GM23248 (cell line): ENCODE measurements at places on chromosomes 1 and 21. TPM values are rescaled to one million over a fixed set of nuclear protein-coding genes. Genes with fewer than 3 reads are reported as not detected.
A peak's percentile ranks its signal among the peaks of the same experiment; 100 is the strongest.

Gene BCL2L15
- 0.13 and 0.32 TPM in 2 replicates for total RNA-seq

- no peak for DNase-seq
Measured at GRCh38 chr21:27108701-27109100, 141.8 kb upstream of the ADAMTS5 start.

DNA sequence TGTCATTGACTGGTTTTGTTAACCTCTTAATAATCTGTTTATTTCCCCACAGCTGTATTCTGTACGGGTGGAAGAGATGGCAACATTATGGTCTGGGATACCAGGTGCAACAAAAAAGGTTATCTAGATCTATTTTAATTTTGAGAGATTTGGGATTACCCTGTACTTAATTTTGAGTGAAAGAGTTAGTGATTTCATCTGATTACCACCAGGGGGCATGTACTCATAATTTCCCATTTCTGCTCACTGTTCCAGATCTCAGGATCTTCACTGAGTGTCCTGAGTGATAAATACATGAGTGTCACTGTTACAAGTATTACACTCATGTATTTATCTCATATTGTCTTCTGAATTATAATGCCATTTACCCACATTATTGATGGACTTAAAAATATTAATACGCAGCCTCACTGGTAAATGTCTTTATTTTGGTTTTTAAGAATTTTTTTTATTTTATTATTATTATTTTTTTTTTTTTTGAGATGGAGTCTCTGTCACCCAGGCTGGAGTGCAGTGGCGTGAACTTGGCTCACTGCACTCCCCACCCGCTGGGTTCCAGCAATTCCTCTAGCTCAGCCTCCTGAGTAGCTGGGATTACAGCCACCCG lies 27.4 kb downstream of the DTL start:
- DNase-seq: peak; percentile 78

Gene LCE1D
- total RNA-seq: not detected in 2 replicates

Gene KCNA2
- total RNA-seq: not detected in 2 replicates

DNA sequence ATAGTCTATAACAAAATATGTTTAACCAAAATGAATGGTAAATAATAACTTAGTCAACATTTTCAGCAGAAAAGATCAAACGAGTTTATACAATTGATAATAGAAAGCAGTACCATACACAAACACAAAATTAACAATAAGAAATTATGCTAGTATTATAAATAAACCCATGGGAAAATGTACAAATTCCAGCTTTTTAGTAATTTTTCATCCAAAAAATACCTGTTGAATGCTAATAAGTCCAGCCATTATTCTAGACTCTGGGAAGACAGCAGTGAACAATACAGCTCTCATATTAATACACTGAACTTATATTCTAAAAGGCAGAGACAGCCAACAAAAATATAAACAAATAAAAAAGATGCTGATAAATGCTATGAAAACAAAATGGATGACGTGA lies 66.3 kb downstream of the AKT3 start:
- no peak for DNase-seq

Gene TEX35
- total RNA-seq: not detected in 2 replicates

Gene DCAF8
- total RNA-seq: 58.9 and 79.7 TPM in 2 replicates

Gene PRDX1
- 462 and 474 TPM in 2 replicates for total RNA-seq

Gene AGMAT
- total RNA-seq: 2.2 and 3.9 TPM in 2 replicates

DNA sequence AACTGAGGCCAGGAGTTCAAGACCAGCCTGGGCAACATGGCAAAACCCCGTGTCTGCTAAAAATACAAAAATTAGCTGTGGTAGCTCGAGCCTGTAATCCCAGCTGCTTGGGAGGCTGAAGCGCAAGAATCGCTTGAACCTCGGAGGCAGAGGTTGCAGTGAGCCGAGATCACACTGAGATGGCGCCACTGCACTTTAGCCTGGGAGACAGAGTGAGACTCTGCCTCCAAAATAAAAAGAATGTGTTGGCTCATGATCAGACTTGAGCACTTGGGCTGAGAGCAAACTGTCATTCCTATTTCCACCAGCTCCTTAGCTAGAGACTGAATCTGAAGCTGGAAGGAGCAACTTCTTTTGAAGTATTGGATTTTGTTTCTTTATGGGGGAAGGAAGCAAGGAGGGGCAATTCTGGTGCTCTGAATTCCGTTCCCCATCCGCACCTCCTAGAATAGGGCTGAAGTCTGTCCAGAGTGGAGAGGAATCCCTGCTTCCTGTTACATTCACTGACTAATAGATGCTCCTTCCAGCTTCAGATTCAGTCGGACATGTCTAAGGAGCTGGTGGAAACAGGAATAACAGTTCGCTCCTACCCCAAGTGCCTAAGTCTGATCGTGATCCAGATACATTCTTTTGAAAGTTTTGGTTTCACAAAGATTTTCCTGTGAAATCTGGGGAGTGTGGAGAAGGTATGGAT lies 3.8 kb downstream of the ZNF672 start:
- DNase-seq: peak; percentile 78

DNA sequence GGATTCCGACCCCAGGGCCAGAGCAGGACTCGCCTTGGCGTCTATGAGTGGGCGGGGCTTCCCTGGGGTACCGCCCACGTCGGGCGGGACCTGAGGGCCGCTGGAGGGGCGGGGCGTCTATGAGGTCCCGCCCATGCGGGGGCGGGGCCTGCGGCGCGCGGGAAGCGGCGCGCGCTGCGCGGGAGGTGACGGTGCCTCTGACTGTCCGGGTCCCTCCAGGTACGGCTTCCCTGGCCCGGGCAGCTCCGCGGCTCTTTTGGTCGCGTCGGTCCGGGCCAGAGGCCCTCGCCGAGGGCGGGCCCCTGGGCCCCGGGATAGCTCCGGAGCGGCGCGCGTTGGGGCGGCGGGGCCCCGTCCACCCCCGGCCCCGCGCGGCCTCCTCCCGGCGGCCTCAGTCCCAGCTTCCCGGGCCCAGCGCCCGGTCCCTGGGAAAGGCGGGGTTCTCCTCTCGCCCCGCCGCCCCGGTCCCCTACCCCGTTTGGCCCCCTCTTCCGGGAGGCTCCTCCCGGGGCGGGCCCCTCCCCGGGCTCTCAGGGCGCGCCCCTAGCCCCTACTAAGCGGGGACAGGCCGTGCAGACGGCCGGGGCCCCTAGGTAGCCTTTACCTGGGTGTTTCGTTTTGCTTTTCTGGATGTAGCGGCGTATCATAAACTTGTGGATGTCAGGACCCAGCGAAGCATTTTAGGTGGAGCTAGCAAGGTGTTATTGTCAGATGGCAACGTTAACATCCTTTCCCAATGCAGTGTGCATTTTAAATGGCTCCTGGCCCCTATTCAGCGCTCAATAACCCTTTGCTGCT lies at the start of gene CHAF1B:
Gene CHAF1B, plus strand, starts transcription at position 160 of the 798 bp plus-strand sequence. CDS start 745 bp downstream, outside the sequence.
- DNase-seq: peak; percentile 91

GRCh38 chr1:2927393-2928360 lies 93.6 kb upstream of the ACTRT2 start:
- DNase-seq: no peak

- DNase-seq: no peak
Measured at GRCh38 chr1:22284906-22285548, 142.1 kb upstream of the WNT4 start.

Gene CAMK2N1
- total RNA-seq: 37.6 and 38.2 TPM in 2 replicates

DNA sequence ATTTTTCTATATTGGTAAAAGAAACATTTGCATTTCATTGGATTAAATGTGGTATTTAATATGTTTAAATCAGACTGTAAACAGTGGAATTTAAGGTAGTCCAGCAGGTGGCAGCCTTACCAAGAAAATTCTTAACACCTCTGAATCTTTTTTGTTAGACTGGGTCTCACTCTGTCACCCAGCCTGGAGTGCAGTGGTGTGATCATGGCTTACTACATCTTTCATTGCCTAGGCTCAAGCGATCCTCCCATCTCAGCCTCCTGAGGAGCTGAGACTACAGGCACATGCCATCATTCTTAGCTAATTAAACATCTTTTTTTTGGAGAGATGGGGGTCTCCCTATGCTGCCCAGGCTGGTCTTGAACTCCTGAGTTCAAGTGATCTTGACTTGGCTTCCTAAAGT lies 98.8 kb downstream of the RABGAP1L start:
- DNase-seq: peak; percentile 57

GRCh38 chr1:46554597-46555381 lies 3.3 kb upstream of the KNCN start:
- no peak for DNase-seq

DNA sequence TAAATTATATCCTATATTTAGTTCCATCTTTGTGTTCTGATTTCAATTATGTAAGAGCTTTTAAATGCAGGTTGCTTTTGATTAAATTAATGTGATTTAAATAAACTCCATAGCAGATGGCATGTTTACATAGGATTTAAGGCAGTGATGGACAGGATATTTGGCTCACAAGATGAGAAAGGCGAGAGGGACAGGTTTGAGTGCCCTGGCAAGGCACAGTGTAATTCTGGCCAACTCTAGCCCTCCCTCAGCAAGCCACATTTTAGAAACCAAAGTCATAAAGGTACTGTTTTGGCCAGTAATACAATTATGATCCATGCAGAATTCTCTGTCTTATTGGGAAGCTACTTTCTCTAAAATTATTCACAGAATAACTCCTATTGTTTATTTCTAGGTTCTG lies 50.6 kb upstream of the C1orf146 start:
- DNase-seq: no peak

DNA sequence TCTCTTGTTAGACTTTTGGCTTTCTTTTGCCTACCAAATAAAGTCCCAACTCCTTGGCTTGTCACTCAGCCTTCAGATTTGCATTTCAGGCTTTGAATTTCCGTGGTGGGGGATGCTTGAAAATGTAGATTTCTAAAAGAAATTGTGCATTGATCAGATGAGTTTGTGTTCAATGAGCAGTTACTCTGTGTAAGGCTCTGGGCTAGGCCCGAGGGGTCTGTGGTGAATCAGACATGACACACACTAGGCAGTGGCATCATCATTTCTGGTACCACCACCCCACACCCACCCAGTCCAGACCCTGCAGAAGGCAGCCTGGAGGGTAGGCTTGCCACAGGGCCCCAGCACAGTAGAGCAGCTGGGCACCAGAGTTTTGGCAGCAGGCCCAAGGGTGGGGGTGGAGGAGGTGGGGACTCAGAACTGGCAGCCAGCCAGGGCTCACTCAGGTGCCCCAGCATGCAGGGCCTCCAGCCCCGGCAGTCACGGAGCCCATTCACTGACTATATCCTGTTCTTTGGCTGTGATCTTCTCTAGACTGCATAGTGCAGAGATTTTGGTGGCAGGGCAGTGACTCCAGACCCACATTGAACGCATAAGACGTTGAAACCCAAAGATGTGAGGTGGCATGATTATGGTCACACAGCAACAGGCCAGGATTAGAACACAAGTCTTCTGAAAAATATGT lies 97.2 kb upstream of the ARTN start:
- DNase-seq: no peak

GRCh38 chr1:232493869-232494268 lies 136.1 kb downstream of the SIPA1L2 start:
- DNase-seq: no peak

GRCh38 chr1:43238085-43238484 lies 31.7 kb upstream of the TMEM125 start:
- peak; percentile 77 for DNase-seq

- DNase-seq: no peak
Measured at GRCh38 chr1:82515650-82516049, 714.9 kb downstream of the ADGRL2 start.

Gene SNRNP40
- total RNA-seq: 38.7 and 57.6 TPM in 2 replicates
